ENCODE measurements at places on chromosomes 11 and 22.

DNA sequence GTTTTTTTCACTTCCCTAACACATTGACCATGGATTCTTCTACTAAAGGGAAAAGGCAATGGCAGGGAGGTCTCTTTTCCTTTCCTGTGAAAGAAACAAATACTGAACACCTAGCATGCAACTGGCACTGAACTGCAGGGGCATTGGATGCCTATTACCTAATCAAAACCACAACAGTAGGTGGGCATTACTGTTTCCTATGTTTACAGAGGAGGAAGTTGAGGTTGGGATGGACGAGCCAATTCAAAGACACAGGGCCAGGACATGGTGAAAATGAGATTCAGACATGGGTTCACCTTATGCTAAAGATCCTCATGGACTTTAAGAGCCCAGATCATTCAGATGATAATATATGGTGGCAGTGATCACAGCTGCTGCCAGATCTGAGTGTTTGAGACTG lies 407.0 kb downstream of the MIAT start:
- no peak for DNase-seq

DNA sequence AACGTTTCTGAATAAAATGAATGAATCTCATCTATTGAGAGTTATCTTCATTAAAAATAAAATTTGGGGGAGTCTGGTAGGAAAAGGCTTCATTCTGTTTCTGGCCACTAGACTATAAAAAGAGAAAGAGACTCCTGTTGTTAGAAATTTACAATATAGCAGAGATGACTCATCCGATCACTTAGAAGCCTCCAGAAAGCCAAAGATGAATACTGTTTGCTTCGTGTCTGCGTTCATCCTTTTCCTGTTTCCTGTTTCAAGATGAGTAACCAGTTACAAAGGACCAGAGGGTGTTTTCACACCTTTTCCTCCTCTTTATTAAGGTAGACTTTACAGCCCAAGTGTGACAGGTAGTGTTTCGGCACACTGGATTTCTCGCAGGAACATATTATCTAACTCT lies 1120.7 kb downstream of the LRRC4C start:
- peak; percentile 74 for DNase-seq

DNA sequence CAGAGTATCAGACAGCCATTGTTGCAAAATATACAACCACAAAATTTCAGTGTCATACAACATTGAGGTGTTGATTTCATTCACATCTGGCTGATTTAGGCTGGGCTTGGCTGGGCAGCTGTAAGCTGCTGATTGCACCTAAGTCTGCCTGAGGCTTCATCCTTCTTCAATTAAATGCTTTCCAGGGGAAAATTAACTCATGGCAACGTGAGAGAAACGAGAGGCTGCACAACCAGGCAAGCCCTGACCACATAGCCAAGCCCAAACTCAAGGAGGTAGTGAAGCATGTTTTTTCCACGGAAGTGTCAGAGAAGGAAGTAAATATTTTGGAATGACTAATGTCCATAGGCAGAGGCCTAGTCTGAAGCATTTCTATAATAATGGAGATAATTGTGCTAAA lies 273.8 kb upstream of the ZC3H12C start:
- no peak for DNase-seq

DNA sequence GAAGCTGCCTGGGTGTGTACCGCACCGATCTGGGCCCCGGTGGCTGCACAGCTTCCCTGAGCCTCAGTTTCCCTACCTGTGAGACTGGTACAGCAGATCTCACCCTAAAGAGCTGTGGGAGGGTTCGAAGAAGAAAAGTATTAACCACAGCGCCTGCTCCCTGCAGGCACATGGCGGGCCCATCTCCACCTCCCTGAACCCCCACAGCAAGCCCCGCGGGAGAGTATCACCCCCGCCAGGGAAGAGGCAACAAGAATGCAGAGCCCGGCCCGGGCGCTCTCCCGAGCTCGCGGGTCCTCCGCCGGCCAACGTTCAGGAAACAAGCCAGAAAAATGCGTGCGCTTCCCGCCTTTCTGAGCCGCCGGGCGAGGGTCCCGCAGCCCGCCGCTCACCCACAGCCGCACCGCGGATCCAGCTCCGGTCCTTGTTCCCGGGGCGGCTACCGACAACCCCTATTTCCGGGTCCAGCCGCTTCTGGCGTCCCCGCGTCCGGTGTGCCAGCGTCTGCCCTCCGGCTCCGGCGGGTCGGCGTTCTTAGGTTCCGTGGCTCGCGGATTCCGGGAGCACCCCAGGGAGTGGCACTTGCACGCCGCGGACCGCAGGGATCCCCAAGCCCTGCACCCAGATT lies at the start of gene TOP3B:
TOP3B (minus strand) TSS at position 450 of the 628 bp plus-strand sequence. CDS start 7,078 bp downstream, outside the sequence.
- peak; percentile 78 for DNase-seq

- DNase-seq = no peak
Observed at GRCh38 chr11:17230867-17231851, 23.4 kb upstream of the PIK3C2A start.

DNA sequence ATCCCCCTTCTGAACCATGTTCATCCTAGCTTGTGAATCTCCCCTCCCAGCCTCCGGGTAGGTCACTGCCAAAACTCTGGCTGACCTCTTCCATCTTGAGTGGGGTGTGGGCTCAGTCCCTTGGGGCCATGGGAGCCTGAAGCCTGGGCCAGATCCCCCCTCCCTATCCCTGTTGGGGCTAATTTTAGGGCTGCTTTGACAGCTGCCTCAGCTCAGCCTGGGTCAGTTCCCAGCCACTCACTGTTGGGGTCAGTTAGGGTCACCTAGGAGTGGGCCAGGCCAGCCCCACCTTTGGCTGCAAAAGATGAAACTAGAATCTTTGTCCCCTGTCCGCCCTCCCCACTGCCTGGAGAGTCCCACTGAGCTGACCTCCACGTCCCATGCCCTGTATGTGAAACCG lies 29.8 kb upstream of the P2RY2 start:
- DNase-seq = no peak

GRCh38 chr22:43828725-43828997 lies 16.6 kb upstream of the EFCAB6 start:
- DNase-seq = no peak

DNA sequence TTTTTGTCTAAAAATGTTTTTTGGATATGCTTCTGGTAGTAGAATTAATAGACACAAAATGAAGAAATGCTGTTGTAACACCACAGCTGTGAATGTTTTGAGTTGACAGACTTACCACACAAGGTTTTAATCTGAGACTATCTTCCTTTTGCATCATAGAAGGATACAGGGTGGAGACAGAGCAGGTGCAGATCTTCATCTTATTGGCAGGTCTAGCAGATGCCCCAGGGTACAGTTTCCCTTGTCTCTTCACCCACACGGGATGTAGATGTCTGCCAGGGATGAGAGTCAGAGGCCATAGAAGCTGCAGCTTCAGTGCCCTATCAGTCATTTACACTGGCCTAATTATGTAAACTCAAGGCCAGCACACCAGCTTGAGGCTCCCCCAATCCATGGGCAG lies 985 bp downstream of the OOSP3 start:
- no peak for DNase-seq

- peak; percentile 14 for DNase-seq
Observed at GRCh38 chr11:16338393-16338792, 18.0 kb downstream of the SOX6 start.

DNA sequence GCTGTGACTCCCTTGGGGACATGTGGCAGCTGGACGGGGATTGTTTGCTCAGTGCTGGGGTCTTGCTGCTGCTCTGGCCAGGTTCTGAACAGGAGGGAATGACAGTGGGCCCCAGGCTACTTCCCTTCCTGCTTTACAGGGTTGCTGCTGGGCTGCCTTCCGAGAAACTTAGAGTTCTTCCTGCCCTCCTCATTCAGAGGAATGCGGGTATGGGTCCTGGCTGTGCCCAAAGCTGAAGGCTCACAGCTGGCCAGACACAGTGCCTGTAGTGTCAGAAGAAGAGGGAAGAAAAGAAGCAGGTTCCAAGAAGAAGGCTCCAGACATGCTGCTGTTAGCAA lies 108.3 kb upstream of the PARVA start:
- DNase-seq = no peak

GRCh38 chr11:131522851-131523250 lies 152.4 kb downstream of the NTM start:
- peak; percentile 30 for DNase-seq

GRCh38 chr22:45692549-45692948 lies 20.9 kb downstream of the ATXN10 start:
- DNase-seq = peak; percentile 28

- no peak for DNase-seq
Observed at GRCh38 chr22:32957200-32957803, 100.9 kb downstream of the SYN3 start.

DNA sequence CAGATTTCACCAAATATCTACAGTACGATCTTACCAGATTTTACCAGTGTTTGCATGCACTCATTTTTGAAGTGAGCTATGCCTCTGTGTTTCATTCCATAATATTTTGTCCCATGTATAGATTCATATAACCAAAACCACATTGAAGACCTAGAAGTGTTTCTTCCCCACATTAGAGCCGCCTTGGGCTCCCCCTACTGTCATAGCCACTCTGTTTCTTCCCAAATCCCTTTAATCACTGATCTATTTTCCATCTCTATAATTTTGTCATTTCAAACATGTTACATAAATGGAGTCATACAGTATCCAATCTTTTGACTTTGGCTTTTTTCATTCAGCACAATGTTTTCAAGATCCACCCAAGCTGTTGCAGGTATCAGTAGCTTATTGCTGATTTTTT lies 12.7 kb downstream of the MRGPRX3 start:
- DNase-seq = no peak

DNA sequence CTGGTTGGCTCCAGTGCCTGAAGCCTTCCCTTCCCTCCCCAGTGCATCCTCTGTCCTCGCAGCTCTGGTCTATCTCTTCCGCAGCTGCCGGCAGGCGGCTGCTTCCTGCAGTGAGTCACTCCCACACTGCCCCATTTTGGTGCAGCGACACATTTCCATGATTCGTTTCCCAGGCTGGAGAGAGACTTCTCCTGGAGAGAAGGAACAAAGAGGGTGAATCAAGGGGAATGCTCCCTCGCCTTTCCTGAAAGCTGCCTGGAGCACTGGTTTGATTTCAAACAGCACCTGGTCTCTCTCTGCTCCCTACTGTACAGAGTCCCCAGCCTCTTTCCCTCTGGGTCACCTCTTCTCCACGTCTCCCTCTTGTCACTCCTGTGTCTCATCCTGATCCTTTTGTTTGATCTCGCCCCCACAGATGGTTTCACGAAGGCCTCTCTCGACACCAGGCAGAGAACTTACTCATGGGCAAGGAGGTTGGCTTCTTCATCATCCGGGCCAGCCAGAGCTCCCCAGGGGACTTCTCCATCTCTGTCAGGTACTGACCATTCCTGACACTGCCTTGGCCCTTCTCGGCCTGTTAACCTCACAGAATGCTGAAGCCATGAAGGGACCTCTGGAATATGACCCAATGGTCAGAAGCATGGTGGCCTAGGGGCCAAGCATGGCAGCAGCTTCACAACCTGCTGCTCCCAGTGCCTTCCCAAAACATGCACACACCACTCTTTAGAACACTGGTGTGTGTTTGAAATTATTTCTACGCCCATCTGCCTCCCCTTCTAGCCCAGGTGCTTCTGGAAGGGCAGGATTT lies at the start of gene TMA7B:
TMA7B (plus strand) TSS at position 758 of the 808 bp plus-strand sequence. CDS start 3,978 bp downstream, outside the sequence.
- DNase-seq = peak; percentile 52

GRCh38 chr11:44926036-44926435 lies 24.6 kb downstream of the TP53I11 start:
- no peak for DNase-seq

GRCh38 chr22:18146389-18146753 lies 3.6 kb upstream of the USP18 start:
- DNase-seq = no peak

DNA sequence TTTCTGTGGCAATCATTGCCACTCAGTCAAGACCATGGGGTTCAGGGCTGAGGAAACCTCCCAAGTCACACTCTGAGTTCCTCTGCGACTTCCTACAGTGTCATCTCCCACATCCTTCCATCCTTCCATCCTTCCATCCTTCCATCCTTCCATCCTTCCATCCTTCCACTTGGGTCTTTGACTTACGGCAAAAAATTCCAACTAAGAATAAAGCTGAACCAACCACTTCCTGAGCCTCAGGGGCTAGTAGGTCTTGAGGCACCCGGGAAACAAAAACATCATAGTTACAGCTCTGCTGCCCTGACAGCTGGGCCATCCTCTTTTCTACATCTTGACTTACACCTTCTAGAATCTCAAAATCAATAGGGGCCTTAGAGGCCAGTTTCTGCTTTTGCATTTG lies 32.1 kb downstream of the EHF start:
- no peak for DNase-seq

DNA sequence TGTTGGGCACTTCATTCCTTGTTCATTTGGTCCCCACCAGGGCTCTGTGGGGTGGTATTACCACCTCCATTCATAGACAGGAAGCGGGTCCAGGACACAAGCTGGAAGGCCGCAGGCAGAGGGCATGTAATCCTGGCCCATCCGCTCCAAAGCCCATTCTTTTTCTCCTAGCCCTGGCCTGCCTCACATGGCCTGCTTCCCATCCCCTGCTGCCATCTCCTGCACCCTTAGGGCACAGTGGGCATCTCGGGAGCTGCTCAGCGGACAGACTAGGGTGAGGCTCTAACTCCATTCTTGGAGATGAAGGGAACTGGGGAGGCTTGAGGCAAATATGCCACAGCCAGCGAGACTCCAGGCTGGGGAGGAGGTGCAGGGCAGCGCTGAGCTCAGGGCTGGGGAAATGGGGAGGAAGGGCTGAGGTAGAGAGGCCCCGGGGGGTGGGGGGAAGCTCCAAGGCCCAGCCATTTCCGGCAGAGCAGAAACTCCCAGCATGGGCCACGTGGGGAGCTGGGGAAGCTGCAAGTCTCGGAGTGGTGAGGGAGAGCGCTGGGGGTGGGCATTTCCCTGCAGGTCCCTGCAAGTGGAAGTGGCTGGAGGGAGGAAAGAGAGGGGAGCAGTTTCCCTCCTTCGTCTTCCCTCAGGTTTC lies 14.3 kb upstream of the BCL9L start:
- peak; percentile 23 for DNase-seq

GRCh38 chr11:131671320-131671719 lies 300.9 kb downstream of the NTM start:
- DNase-seq = no peak

DNA sequence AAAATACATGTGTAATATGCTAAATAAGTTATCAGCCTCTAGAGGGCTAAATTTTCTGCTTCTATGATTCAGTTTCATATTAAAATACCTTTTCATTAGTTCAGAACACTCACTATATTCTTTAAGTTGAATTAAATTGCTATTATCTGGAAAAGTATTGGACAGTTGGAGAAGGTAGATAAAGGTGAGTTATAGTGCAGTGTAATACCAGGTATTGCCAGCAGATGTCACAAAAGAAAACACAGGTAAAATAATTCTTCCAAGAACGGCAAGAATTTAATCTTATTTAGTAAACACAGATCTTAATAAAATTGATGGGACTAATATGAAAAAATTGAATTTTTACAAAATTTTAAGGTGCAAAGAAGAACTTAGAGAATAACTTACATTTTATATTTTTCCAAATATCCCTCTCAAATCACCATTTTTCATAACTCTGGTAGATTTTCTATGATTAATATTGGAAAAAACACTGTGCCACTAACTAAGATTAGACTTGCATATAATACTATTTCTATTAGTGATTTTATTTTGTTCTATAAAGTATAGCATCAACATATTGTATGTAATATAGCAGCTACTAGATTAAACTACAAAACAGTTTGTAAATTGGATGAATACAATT lies 1.7 kb upstream of the LRRC4C start:
- no peak for DNase-seq

GRCh38 chr11:125743681-125744080 lies 2.4 kb upstream of the PATE1 start:
- no peak for DNase-seq

Data from fibroblast of lung (primary cell).